Activated CD8-positive, alpha-beta T cell treated with anti-CD3 and anti-CD28 coated beads for 36 hours (primary cell): ENCODE measurements at places on chromosomes 7 and 10. TPM values are rescaled to one million over a fixed set of nuclear protein-coding genes. Genes with fewer than 3 reads are reported as not detected.
A peak's percentile ranks its signal among the peaks of the same experiment; 100 is the strongest.

- no peaks in the 10 kb centered on the region for H3K36me3 ChIP-seq
- no peak overlapping the region for H3K27ac ChIP-seq
- peaks cover 2% of the 10 kb centered on the region for H3K27me3 ChIP-seq
- no peak for DNase-seq
Measured at GRCh38 chr7:34044734-34045353, 139.5 kb downstream of the BMPER start.

- peaks cover 3% of the 10 kb centered on the region for H3K27me3 ChIP-seq
- no peaks in the 10 kb centered on the region for H3K36me3 ChIP-seq
- H3K4me1 ChIP-seq, result no peaks in the 10 kb centered on the region
- H3K27ac ChIP-seq, result no peak overlapping the region
Measured at GRCh38 chr7:10684606-10685005, 289.1 kb upstream of the PHF14 start.

MYPN gene
- total RNA-seq, result not detected

DNA sequence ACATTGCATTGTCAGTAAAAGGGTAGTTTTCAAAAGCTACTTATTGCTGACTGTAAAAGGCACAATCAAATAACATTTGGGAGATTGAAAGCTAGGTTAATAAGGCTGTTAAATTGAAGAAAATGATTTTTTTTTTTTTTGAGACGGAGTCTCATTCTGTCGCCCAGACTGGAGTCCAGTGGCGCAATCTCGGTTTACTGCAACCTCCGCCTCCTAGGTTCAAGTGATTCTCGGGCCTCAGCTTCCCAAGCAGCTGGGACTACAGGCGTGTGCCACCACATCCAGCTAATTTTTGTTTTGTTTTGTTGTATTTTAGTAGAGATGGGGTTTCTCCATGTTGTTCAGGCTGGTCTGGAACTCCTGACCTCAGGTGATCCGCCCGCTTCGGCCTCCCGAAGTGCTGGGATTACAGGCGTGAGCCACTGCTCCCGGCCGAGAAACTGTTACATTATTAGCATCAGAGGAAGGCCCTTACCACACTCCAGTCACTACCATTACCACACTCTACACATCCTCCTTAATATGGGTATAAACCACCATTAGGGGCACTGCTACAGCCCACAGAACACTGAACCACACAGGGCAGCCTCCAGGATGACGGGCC lies 1.0 kb downstream of the CYP51A1 start:
- peak overlapping the region; percentile 100 for H3K27ac ChIP-seq
- peak; percentile 3 for DNase-seq
- no peaks in the 10 kb centered on the region for H3K27me3 ChIP-seq
- peak overlapping the region; percentile 99 for H3K4me3 ChIP-seq

DNA sequence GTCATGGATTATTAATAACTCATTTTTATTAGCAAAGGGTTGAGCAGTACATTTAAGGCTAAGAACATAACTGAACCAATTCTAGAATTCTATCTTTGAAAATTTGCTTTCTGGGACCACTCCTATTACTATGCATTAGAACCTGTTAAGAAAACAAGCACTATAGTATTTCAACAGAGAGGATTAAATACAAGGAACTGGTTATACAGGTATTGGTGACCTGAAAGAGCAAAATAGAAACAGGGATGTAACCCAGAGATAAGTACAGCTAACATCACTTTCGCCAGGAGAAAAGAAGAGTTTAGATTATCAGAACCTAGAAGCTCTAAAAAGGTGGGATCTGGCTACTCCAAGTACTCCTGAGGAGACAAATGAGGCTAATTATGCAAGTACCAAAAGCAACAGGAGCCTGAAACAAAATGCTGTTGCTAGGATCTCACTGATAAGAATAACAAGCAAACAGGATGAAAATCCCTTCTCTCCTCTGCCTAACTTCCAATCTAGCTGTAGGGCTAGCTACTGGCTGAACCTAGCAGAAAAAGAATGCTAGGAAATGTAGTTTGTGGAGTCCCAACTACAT lies 32.1 kb upstream of the ELAPOR2 start:
- no peak overlapping the region for H3K27ac ChIP-seq
- H3K36me3 ChIP-seq, result no peaks in the 10 kb centered on the region
- no peaks in the 10 kb centered on the region for H3K4me1 ChIP-seq
- H3K4me3 ChIP-seq, result no peak overlapping the region
- peaks cover 11% of the 10 kb centered on the region for H3K27me3 ChIP-seq

DNA sequence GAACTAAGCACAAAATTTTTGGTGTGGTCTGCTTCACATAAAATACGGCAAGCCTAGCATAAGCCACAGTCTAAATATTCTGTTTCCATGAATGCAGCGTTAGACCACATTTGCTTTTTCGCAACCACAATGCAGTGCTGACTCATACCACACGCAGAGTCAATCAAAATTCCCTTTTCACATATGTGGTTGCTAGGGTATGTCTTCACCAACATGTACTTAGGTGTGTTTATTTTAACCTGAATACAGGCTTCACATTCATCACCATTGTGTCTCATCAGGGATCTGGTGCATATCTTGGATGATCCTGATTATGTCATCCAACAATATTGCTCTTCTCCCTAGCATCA lies 90.8 kb downstream of the CHN2 start:
- DNase-seq, result peak; percentile 79
- H3K4me3 ChIP-seq, result no peak overlapping the region
- H3K27me3 ChIP-seq, result peaks cover 6% of the 10 kb centered on the region
- H3K27ac ChIP-seq, result no peak overlapping the region
- H3K36me3 ChIP-seq, result no peaks in the 10 kb centered on the region

GRCh38 chr7:26698194-26698593 lies 166.2 kb downstream of the SKAP2 start:
- H3K4me1 ChIP-seq, result no peaks in the 10 kb centered on the region
- no peak overlapping the region for H3K4me3 ChIP-seq
- peaks cover 9% of the 10 kb centered on the region for H3K27me3 ChIP-seq
- DNase-seq, result no peak

DNA sequence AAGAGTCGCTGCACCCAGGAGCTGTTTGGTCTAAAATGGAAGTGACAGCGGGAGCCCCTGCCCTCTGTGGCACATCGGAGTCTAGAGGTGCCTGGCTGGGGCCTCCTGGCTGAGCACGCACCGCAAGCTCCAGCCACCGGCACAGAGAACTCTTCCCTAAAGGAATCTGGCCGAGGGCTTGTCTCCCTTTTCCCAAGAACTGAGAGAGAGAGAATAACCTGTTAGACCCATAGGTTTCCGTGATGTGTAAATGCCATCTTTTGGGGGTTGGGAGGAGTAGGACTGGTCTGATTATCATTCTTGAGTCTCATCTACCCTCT lies 47.3 kb downstream of the PROSER2 start:
- H3K36me3 ChIP-seq, result no peaks in the 10 kb centered on the region
- no peak overlapping the region for H3K4me3 ChIP-seq
- H3K27me3 ChIP-seq, result peaks cover 5% of the 10 kb centered on the region
- DNase-seq, result no peak

DNA sequence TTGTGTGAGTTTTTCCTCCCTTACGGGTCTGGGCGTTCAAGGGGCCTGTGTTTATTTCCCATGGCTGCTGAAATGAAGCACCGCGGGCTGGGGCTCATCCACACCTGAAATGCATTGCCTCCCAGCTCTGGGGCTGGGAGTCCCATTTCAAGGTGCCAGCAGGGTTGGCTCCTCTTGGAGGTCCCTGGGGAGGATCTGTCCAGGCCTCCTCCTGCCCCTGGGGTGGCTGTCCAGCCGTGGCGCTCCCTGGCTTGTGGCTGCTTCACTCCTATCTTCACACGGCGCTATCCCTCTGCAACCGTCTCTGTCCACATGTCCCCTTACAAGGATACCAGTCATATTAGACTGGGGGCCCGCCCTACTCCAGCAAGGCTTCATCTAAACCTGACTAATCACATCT lies 41.1 kb upstream of the CNPY1 start:
- H3K4me1 ChIP-seq, result no peaks in the 10 kb centered on the region
- no peak overlapping the region for H3K4me3 ChIP-seq
- H3K27ac ChIP-seq, result no peak overlapping the region
- H3K36me3 ChIP-seq, result no peaks in the 10 kb centered on the region
- peaks cover 27% of the 10 kb centered on the region for H3K27me3 ChIP-seq

GRCh38 chr10:58976254-58976653 lies 200.2 kb upstream of the PHYHIPL start:
- no peak for DNase-seq
- peaks cover 5% of the 10 kb centered on the region for H3K27me3 ChIP-seq
- H3K27ac ChIP-seq, result no peak overlapping the region
- no peaks in the 10 kb centered on the region for H3K36me3 ChIP-seq
- no peaks in the 10 kb centered on the region for H3K4me1 ChIP-seq

TMEM229A gene
- not detected for total RNA-seq

SFTPA1 gene
- total RNA-seq, result not detected

ABCB1 gene
- total RNA-seq, result 8.9 TPM

CHRM2 gene
- total RNA-seq, result not detected

DNA sequence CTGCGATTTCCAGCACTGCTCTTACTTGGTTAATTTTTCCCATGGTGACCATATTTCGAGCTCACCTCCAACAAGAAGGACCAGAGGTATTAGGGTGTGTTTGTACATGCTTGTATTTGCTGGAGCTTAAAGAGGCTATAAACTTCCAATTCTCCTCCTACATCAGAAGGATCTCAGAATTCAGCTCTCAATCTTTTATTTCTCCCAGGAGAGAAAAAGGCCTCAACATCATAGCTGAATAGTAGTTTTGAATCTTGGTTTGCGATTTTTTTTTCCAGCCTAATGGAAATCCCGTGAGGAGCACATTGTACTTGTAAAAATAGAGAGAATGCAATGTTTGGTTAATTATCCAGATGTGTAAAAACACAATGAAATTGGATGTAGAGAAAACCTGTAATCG lies 69.7 kb downstream of the CPVL start:
- no peak for DNase-seq
- H3K36me3 ChIP-seq, result no peaks in the 10 kb centered on the region
- H3K27me3 ChIP-seq, result peaks cover 2% of the 10 kb centered on the region
- no peak overlapping the region for H3K27ac ChIP-seq
- H3K4me1 ChIP-seq, result no peaks in the 10 kb centered on the region
- no peak overlapping the region for H3K4me3 ChIP-seq

GRCh38 chr7:151087245-151088018 lies 1.2 kb downstream of the AGAP3 start:
- H3K4me1 ChIP-seq, result peaks cover 30% of the 10 kb centered on the region
- H3K27ac ChIP-seq, result peak overlapping the region; percentile 59
- H3K36me3 ChIP-seq, result peaks cover 2% of the 10 kb centered on the region
- peak overlapping the region; percentile 80 for H3K4me3 ChIP-seq
- peaks cover 22% of the 10 kb centered on the region for H3K27me3 ChIP-seq

- no peak overlapping the region for H3K4me3 ChIP-seq
- no peaks in the 10 kb centered on the region for H3K4me1 ChIP-seq
- H3K36me3 ChIP-seq, result no peaks in the 10 kb centered on the region
- no peak overlapping the region for H3K27ac ChIP-seq
- no peak for DNase-seq
Measured at GRCh38 chr10:66783316-66783715, 142.5 kb upstream of the LRRTM3 start.

DDC gene
- 0.36 TPM for total RNA-seq

LRGUK gene
- total RNA-seq, result not detected

- peak; percentile 56 for DNase-seq
- H3K4me1 ChIP-seq, result peaks cover 46% of the 10 kb centered on the region
- peaks cover 2% of the 10 kb centered on the region for H3K36me3 ChIP-seq
- peak overlapping the region; percentile 75 for H3K27ac ChIP-seq
Measured at GRCh38 chr10:48306870-48307710, 613 bp downstream of the MAPK8 start.

- H3K27ac ChIP-seq, result no peak overlapping the region
- H3K36me3 ChIP-seq, result no peaks in the 10 kb centered on the region
- H3K4me1 ChIP-seq, result peaks cover 12% of the 10 kb centered on the region
- no peaks in the 10 kb centered on the region for H3K27me3 ChIP-seq
Measured at GRCh38 chr10:480928-481552, 208.4 kb downstream of the DIP2C start.

CDNF gene
- 1.5 TPM for total RNA-seq

PTTG1IP2 gene
- total RNA-seq, result not detected

DNA sequence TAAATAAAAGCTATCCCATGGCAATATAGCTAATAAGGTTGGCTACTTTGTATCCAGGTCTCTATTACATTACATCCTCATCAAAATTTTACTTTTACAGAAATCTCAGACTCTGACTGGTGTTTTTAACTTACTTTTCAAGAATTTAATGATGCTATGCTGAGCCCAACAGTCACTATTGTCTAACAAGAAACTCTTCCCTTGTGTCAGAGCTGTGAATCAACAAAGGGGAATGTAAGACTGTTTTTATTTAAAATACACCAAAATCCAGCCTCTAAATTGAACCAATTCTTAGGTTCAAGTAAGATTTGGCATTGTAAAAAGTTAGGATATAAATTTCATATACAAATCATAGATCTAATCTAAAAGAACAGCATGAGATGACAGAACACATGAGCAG lies 7.0 kb downstream of the RTKN2 start:
- no peaks in the 10 kb centered on the region for H3K4me1 ChIP-seq
- no peak overlapping the region for H3K27ac ChIP-seq
- no peak overlapping the region for H3K4me3 ChIP-seq
- H3K36me3 ChIP-seq, result no peaks in the 10 kb centered on the region
- no peak for DNase-seq

DNA sequence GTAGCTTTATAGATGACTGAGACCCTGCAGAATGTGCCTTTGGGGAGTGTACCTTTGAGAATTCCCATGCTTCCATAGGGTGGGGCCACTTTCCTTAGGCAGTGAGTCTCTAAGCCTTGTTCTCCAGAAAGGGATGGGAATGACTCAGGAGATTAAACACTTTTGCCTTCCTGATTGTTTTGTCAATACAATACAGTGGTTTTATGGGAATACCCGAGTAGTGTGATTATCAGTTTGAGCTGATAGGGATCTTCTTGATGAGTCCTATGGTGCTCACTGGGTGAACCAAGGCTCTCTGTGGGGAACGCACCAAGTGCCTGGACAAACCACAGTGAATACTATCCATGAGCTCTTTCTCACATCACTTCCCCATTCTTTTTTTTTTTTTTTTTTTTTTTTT lies 6.3 kb downstream of the MYOF start:
- H3K27me3 ChIP-seq, result peaks cover 2% of the 10 kb centered on the region
- peaks cover 4% of the 10 kb centered on the region for H3K4me1 ChIP-seq
- no peak for DNase-seq
- H3K36me3 ChIP-seq, result no peaks in the 10 kb centered on the region
- H3K27ac ChIP-seq, result no peak overlapping the region

GRCh38 chr7:122010116-122010515 lies 133.9 kb downstream of the AASS start:
- no peaks in the 10 kb centered on the region for H3K36me3 ChIP-seq
- no peak overlapping the region for H3K4me3 ChIP-seq
- no peak for DNase-seq
- H3K4me1 ChIP-seq, result no peaks in the 10 kb centered on the region
- no peaks in the 10 kb centered on the region for H3K27me3 ChIP-seq
